Testis (tissue), 5 donors: ENCODE measurements at places on chromosomes 5 and 9. TPM values are rescaled to one million over a fixed set of nuclear protein-coding genes. Genes with fewer than 3 reads are reported as not detected.

DNA sequence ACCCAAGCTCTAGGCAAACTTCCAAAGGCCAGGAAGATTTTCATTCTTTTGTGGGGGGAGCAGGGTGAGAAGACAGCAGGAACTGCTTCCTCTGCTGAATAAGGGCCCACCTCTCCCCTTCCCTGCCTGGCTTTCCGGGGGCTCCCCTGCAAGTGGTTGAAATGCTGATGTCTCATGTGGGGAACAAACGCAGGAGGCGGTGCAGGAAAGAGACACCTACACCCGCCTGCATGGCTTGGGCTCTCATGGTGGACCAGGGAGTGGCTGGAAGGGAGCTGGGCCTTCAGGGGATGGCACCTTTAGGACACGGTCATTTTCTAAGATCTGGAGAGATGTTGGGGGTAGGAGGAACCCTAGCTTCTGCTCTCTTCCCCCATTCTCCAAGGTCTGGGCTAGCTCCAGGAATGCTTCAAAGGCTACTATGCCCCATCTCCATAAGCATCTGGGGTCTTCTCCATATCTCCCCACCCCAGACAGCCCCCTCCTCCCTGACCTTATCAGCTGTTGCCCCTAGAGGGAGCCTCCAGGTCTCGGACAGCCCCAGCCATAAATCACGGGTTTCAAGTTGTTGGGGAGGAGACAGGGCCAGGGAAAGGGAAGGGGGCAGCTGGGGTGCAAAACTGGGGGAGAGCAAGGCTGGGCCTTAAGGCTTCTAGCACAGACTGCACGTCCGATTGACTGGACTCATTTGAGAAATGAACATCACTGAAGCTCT, 76.6 kb downstream of the PSD2 start:
- no peak for DNase-seq

DNA sequence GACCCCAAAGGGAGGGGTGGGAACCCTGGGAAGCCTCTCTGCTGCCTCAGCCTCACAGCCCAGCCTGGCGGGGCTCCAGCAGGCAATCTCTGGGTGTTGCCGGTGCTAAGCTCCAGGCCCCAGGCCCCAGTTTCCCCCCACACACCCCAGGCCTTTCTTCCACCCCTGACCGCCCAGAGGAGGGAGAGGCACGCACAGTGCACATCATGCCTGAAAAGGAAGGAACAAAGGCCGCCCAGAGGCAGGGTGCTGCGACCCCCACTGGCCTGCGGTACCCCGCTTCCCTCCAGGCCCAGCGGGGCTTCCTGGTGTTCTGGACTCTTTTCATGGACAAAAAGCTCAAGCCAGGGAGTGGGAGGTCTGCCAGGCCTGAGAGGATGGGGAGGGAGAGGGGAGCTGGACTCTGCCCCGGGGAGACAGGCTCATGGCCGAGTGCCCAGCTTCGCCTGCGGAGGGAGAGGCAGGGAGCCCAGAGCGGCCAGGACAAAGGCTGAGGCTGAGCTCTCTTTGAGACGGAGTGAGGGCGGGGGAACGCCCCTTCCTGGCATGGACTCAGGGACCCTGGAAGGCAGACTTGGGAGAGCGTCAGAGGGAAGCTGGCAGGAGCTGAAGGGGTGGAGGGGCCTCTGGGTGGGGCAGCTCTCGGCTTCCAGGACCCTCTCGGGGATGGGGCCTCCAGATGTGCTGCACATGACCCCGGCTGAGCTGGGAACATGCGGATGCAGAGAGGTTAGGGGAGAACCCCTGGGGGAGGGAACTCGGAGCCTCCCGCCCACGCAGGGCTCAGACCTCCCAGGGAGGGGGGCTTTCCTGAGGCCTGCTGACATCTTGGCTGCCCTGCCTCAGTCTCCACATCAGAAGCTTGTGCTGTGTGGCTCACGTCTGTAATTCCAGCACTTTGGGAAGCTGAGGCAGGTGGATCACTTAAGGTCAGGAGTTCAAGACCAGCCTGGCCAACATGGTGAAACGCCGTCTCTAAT, 1.8 kb upstream of the ENTPD2 start:
- DNase-seq: peak; percentile 93

- peak; percentile 60 for DNase-seq
These were observed 737 bp downstream of the RNF180 start for GRCh38 chr5:64166201-64166959.

Gene MAPKAP1
- 115 TPM for total RNA-seq

Gene PRR16
- 1.5 TPM for total RNA-seq
